ENCODE measurements at places on chromosomes 6 and 20.

DNA sequence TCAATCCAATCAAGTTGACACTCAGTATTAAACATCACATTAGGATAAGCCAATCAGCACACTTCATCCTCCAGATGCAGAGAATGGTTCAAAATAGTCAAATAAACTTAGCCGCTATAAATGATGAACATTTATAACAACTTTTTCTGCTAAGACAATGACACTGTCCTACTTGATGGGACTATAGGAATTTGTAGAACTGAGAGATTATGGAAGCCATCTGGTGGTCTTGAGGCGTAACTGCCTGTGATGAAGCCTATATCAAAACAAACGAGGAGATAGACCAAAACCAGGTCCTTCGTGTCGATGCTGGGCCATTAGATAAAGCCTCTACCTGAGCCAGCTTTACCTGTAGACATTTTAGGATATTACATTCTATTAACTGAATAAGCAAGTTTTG is 631.1 kb downstream of the COL12A1 start:
- peak; percentile 19 for DNase-seq

GRCh38 chr6:167957626-167958025 is 39.8 kb upstream of the KIF25 start:
- DNase-seq: peak; percentile 78

- no peak for DNase-seq
Observed at GRCh38 chr20:6108330-6108729, 14.5 kb downstream of the FERMT1 start.

DNA sequence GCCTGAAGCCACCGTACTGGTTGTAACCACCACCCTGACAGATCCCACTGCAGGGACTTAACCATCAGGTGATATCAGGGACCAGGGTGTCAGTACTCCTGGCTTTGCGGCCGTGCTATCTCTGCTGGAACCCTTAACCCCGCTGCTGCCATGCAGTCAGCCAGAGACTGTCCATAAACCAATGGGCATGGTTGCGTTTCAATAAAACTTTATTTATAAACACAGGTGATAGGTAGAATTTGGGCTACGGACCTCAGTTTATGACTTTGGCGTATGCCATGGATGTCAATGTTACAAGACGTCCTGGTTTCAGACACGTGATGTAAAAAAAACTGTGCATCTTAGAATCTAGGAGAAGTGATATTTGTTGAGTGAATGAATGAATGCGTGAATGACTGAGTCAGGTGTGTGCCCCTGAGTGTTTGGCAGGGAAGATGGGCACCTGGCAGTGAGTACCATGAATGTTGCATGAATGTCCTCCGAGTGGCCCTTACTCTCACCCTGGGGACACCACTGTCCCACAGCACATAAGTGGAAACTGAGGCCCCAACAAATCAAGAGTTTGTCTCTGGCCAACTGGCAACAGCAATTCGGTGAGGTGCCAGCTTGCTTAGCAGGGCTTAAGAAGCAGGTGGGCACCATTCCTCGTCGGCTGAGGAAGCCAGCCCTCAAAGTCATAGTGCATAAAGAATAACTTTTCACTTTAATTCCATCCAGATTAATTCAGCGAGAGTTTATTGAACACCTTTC is 64.0 kb upstream of the APCDD1L start:
- no peak for DNase-seq

- DNase-seq: no peak
Observed at GRCh38 chr6:4349323-4349722, 213.9 kb upstream of the ECI2 start.

GRCh38 chr20:63055575-63056235 is 48.9 kb upstream of the BHLHE23 start:
- DNase-seq: no peak

- peak; percentile 61 for DNase-seq
Observed at GRCh38 chr20:1301031-1301529, 27.9 kb downstream of the SDCBP2 start.

- no peak for DNase-seq
Observed at GRCh38 chr6:34524499-34524898, 31.6 kb downstream of the SPDEF start.

Data from epithelial cell of esophagus (primary cell).